Effector CD4-positive, alpha-beta T cell (primary cell): ENCODE measurements at places on chromosomes 16 and 17.
A peak's percentile ranks its signal among the peaks of the same experiment; 100 is the strongest.

GRCh38 chr16:85750827-85751697 is at the start of gene C16orf74:
TSS of gene C16orf74 (minus strand) at chr16:85751096. CDS start at chr16:85735217, 15,879 bp downstream.
- no peak for DNase-seq

DNA sequence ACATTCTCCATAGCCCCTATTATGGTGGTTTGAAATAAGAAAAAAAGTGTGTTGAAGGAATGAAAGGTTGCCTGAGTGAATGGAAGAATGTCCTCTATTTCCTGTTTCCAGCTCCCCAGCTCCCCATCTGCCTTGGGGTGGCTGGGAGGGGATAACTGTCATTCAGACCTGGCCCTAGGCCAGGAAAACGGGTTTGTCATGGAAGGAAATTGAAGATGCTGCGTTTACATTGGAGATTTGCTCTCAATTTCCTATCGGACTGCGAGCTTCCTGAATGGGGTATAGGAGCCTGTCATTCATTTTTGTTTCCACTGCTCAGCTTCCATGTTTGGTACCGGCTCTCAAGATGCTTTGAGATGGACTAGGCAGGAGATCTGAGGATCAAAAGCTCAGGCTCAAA is 2.2 kb upstream of the FZD2 start:
- no peak for DNase-seq

GRCh38 chr17:62300697-62301096 is 79.7 kb upstream of the EFCAB3 start:
- no peak for DNase-seq

GRCh38 chr16:48591976-48592375 is 18.0 kb downstream of the N4BP1 start:
- no peak for DNase-seq

DNA sequence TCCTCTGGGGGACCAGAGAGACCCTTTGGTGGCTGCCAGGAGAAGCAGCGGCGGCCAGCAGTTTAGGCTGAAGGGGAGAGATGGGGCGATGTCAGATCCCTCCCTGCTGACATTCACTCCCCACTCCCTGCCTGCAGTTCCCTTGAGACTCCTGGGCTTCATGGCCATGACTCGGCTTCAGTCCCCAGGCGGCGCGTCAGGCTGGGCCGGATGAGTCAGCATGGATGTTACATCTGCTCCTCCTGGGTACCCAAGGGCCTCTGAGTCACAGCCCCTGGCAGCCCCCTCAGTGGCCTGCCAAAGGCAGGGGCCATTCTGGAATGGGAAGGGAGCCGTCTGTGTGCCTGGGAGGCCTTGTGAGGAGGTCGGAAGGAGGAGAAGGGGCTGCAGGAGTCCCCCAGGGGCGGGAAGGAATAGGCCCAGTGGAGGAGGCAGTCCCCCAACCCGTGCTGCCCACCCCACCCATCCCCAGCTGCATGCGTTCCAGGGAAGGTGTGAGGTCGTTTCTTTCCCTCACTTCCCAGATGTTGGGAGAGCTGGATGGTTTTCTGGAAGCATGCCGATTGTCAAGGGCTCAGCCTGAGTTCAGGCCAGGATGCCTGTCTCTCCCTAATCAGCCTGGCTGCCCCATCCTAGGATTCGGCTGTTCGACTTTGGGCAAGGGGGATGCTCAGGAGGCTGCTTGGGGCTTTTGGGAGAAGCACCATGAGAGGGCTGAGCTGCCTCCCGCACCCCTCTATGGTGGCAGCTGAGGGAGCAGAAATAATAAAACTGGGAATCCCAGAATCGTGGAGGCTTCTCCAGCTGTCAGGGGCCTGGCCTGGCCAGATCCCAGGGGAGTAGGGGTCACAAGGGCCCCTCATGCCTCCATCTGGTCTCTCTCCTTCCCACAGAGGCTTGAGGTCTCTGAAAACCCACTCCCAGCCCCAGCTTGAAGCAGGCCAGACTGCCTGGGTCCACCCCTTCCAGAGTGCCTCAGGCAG is 9.7 kb downstream of the RHBDL3 start:
- no peak for DNase-seq

DNA sequence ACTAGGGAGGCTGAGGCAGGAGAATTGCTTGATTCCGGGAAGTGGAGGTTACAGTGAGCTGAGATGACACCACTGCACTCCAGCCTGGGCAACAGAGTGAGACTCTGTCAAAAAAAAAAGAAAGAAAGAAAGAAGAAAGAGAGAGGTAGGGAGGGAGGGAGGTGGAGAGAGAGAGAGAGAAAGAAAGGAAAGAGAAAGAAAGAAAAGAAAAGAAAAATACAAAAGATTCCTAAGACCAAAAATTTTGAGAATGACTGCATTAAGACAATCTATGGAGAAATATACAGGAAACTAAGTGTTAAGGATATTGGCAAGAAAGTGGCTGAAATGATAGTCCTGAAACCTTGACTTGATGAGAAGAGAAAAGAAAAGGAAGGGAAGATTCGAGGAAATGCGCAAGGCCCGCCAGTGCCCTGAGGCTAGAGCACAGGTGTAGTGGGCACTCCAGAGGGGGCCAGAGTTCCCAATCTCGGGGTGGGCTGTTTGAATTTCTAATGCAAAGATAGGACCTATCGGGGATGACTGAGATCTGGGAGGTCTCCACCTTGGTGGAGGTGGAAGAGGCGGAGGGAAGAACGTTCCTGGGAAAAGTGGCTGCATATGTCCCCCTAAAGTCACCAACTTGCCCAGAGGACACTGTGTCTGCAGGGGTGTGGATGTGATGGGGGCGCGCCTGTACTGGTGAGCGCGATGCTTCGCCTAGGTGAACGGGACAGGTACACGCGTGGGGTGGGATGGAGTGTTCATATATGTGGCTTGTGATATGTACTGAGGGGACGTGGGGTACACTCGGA is 654 bp upstream of the SCNN1B start:
- DNase-seq = no peak

DNA sequence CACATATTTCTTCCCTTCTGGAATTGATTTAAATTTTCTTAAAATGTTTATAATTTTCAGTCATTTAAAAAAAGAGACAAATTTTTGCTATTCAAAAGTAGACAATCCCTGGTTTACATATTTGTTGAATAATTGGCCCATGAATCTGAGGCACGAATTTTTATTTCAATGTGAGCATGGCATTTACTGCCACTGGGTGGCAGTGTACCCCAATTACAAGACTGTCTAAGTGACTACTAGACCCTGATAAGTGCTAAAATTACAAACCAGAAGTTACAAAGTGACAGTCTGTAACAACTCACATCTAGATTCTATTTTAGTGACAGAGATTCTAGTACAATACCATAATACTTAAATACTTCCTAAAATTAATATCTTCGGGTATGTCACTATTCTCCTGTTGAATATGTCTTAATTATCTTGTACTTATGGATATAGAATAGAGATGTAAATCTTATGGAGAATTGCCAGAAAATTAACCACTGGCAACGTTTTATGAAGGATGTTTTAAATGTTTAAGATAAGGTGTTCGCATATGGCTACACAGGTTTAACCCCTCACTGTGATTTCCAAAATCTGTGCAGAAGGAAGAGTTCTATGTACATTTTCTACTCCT is 235.8 kb downstream of the MAP2K4 start:
- no peak for DNase-seq

DNA sequence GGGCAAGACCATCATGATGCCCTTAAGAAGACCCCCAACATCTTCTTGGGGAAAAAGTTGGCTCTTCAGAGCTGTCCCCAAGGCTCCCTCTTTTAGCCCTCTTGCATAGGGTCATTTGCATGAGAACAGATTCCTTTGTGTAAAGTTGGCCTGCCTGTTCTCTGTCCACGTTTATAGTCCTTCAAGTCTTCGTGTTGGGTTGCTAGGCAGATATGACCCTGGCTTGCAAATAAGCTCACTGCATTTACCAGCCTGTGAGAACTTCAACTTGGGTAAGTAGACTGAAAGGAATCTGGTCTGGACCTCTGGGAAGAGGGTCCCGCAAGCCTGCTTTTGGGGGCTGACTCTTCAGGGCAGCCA is 2.9 kb downstream of the ARSG start:
- no peak for DNase-seq

DNA sequence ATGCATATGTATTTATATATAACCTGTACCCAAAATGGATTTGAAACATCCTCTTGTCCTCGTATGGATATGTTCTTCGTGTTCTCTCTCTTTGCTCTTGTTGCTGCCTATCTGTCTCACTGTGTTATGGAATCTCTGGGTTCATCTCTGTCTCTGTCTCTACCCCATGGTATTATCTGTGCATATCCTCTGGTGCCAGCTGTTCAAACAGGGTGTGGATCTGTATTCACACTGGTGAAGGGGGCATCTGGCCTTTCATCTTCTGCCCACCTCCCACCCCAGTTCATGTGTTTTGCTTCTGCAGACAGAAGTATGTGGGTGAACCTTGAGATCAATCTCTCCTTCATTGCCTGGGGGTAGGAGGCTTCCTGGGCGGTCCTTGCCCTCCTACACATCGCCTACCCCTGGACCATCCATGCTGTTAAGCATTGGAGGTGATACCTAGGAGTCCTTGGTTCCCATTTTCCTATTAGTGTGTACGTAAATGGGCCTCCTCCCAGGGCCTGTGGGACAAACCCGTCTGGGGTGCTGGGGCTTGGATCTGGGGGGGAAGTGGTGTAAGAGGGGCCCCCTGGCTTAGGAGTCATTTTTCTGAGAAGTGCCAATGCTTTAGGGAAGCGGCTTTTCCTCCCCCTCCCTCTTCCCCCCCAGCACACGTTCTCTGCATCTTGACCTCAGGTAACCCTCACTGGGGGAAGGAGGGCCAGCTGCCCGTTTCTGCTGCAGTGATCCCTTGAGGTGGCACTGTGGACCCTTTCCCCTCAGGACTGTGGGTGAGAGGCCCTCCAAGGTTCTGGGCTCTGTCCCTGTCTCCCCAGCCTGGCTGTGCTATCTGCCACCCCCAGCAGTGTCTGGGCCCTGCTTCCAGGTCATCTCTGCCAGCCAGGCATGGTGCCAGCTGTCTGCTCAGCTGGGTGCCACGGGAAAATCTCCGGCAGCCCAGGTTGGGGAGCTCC is 21.1 kb downstream of the RARA start:
- DNase-seq = no peak

DNA sequence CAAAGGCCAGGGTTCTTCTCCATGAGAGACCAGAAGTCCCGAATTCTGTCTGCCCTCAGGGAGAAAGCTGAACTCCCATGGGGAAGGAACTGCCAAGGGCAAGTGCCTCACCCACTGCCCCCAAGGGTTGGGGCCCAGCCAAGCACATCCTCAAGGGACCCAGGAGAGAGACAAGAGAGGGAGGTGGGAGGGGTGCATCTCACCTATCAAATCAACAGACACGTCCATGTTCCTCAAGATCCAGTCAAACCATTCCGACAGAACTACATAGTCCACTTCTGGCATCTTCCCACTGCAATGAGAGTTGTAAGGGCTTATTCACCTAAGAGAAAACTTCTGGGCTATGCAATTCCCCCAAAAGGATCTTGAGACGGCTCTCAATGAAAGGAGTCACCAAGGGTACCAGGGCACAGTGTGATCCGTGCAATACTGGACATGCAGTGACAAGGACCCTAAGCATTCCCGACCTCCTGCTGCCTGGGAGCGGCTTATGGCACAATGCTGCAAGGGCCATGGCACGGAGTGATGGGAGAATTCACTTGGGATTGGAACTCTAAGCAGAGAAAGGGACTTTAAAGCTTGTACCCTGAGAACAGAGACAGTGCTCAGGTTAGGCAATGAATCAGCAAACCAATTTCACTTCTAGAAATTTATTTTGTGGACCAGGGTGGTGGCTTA is 32.2 kb downstream of the TK2 start:
- DNase-seq = no peak

- DNase-seq = no peak
These were observed 6.2 kb upstream of the C1QTNF1 start for GRCh38 chr17:79017546-79018369.

GRCh38 chr16:85416228-85417109 is 196.7 kb upstream of the GSE1 start:
- DNase-seq = peak; percentile 56

DNA sequence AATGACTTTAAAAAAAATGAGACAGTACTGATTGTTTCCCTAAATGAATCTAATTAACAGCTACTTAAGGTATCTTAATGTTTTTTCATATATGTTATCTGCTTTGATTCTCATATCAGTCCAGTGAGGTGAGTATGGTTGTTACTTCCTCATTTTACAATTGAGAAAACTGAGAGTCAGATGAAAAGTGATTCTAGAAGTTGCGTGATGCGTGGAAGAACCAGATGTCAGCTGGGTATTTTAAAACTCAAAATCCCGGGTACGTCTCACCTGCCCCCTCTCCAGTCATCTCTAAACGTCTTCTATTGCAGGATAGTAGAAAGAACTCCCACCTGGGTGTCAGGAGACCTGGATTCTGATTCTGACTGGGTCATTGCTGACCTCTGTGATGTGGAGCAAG is 89.2 kb downstream of the MAP2K6 start:
- no peak for DNase-seq

- no peak for DNase-seq
These were observed 19.7 kb downstream of the MAP3K3 start for GRCh38 chr17:63641692-63642448.

- DNase-seq = no peak
These were observed 10.9 kb upstream of the MMD start for GRCh38 chr17:55432358-55433028.

DNA sequence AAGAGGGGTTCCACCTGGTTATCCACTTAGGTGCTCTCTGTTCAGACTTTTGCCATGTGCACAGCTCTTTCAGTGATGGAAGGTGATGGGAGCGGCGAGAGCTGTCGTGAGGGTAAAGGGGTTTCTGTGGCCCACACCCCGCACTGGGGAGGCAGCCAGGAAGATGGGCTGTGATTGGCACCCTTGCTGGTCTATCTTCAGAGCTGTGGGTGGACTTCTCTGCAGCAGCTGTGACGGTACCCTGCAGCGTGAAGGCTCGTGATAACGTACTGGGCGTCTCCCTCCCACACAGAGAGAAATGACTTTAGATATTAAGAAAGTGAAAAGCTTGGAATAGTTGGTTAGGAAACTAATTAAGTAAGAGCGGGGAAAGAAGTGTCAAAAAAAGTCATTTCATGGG is 45.8 kb downstream of the MPRIP start:
- no peak for DNase-seq

- DNase-seq = no peak
These were observed 52.5 kb downstream of the MRM1 start for GRCh38 chr17:36653856-36654255.

DNA sequence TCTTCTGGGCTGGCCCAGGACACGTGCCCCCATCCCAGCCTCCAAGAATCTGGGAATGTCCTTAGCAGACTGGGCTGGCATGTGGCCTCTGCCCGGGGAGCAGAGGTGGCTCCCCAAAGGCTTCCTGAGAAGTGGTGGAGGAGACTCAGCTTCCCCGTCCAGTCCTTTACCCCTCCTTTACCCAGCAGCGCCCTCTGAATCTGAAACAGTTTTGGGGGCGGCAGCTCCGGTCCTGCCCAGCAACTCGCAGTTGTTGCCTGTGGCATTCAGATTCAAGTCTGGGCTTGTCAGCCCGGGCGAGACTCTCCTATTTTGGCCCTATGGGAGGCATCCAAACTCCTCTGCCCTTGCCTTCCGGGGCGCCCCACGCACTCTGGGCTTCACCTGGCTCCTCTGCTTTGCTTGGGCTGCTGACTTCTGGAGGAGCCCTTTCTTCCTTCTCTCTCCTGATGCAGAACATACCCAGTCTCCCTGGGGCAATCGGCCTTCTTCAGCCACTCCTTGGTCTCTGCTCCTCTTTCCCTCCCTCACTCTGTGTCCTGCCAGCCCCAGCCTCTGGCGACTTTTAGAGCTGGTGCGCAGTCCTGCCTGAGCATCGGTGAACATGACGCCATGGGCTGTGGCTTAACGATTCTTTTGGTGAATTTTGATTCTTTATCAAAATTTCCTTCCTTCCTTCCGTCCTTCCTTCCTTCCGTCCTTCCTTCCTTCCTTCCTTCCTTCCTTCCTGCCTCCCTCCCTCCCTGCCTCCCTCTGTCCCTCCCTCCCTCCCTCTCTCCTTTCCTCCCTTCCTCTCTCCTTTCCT is 55.2 kb downstream of the CMIP start:
- no peak for DNase-seq
